ENCODE measurements at places on chromosomes 1 and 21.

GRCh38 chr1:187999973-188000372, 1171.2 kb downstream of the PLA2G4A start:
- DNase-seq, result no peak

DNA sequence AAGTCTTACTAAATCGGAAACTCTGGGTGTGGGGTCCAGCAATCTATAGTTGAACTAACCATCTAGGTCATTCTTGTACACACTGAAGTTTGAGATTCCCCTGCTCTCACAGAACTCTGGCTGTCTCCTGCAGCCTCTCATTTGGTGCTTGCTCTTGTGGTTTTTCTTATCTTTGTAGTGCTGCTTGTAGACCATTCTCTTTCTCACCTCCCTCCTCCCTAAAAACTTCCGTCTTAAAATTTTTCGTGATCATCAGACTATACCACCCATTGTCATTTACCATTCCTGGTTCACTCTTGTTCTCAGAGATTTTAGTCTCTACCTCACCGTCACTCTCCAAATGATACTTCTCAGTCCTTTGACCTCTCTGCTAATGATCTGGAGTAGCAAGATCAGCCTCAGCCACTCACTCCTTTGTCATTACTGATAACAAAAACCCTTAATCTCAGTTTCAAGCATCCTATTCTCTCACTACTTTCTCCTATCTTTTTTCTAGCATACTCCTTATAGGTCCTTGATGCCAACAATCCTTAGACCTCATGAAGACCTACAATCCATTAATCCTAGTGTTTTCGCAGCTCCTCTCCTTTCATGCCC, 13.0 kb upstream of the EPHX4 start:
- no peak for DNase-seq

DNA sequence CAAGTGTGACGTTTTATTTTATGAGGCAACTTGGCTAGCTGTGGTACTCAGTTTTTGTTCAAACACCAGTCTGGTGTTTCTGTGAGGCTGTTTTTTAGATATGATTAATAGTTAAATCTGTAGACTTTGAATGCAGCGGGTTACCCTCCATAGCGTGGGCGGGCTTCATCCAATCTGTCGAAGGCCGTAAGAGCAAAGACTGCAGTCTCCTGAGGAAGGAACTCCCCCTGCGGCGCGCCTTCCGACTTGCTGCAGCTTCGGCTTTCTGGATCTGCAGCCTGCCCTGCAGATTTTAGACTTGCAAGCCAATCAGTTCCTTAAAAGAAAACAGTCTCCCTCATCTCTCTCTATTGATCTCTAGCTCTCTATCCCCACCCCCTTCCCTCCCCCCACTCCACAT, 4.2 kb upstream of the ZNF496 start:
- no peak for DNase-seq

DNA sequence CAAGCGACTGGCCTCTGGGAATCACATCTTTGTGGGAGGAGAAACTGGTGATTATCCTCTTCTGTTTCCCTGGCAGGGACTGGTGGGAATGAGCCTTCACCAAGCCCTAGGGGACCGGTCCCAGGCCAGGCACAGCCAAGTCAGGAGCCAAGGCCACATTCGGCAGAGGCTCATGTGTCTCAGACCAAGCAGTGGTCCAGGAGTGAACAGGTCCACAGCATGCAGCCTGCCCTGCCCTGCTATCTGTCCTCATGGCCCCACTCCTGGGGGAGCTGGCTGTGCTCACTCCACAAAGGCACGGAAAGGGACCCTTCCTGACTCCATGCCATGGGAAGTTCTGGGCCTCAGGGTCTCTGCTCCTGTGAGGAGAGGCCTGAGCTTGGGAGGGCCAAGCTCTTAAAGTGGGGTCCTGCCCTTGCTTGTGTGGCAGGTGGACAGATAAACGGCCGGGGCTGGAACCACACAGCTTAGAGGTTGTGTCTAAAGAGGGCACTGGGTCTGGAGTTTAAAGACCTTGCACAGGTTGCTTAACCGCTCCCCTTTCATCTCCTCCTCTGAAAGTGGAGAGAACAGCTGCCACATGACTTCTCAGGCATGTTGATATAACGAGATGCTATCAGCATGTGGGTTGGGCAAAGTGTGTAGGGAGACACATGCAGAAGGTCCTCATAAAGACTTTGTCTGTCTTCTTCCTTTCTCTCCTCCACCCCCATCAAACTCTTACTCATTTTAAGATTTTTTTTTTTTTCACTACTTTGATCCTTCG, 57.5 kb downstream of the CASQ2 start:
- DNase-seq, result no peak

DNA sequence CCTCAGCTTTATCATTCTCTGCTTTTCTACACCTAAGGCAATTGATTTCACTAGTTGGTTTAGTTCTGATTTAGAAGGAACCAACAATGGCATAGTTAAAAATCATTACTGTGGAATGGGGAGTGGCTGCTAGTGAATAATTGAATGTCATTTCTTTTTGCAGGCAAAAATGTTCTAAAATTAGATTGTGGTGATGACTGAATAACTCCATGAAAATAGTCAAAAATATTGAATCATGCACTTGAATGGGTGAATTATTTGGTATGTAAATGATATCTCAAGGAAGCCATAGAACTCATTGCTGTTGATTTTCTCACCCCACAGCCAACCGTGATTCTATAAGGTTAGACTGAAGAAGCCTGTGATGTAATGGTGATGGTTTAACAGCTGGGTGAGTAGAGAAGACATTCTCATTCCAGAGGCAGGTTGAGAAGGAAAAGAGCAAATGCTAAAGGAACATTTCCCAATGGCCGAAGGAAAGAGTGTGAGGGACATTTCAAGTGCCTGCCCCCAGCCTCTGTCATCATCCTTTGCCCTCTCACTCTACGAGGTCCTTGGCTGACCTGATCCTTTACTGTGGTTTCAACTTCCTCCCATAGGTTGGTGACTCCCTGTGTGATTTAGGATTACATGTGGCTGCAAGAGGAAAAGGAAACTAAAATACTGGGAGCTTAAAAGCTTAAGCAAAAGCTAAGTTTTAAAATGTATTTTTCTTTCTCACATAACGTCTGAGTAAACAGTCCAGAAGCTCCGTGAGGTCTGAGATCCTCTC, 12.5 kb downstream of the OVAAL start:
- DNase-seq, result no peak

GRCh38 chr21:42923553-42924432, 1.6 kb downstream of the ERVH48-1 start:
- DNase-seq, result peak; percentile 60

GRCh38 chr1:110768605-110769004, 93.9 kb upstream of the KCNA3 start:
- DNase-seq, result no peak

GRCh38 chr1:31580513-31580870, 4.2 kb downstream of the TINAGL1 start:
- DNase-seq, result no peak

- DNase-seq, result no peak
Observed at GRCh38 chr1:11026052-11026451, 13.6 kb downstream of the TARDBP start.

DNA sequence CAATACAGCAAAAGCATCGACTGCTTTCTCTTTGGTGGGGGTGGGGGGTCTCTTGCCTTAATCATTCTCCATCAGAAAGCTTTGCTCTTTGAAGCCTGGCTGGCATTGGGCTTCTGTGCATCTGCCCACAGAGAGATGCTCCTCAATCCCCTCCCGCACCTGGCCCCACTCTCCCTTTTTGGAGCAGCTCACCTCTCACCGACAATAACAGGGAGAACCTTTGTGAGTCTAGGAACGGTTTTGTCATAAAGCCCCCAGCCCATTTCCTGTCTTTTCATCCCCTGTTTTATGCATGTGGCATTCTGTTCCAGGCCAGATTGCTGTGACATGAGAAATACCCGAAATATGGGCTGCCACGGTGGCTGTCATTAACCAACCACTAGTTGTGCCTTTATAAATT, 469.0 kb upstream of the VAMP3 start:
- DNase-seq, result no peak

GRCh38 chr1:83996621-83997020, 2.3 kb downstream of the TTLL7 start:
- DNase-seq, result no peak

DNA sequence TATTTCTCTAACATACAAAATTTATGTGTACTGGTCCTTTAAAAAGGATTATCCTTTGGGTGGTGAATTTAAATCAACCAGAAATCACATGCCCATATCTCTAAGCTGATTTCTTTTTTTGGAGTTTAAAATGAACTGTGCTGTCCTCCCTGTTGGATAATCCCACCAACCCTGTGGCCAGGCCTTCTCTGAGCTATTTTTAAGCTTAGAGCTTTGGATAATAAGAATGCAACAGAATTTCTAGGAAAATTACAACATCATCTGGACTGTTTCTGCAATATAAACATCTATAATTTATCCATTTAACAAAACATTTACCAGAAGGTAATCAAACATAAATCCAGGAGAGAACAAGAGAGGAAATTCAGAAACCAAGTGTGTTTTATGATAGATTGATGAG, 88.3 kb downstream of the LRRC40 start:
- no peak for DNase-seq

DNA sequence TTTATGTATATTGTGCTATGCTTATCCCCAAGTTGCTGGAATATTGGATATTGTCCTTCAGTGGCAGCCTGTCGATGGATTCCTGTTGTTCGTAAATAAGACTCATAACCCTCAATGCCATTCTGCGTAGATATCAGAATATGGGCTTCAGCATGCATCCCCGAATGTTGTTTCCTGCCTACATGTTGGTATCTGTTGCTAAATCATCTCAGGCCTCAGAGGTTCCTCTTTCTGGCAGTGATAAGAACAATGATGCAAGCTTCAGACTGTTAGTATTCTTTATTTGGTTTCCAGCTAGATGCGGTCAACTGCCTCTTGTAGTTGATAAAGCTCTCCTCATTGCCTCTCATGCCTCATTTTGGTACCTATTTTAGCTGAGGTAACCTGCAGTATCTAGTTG, 2082.6 kb downstream of the MRPL39 start:
- DNase-seq, result no peak

DNA sequence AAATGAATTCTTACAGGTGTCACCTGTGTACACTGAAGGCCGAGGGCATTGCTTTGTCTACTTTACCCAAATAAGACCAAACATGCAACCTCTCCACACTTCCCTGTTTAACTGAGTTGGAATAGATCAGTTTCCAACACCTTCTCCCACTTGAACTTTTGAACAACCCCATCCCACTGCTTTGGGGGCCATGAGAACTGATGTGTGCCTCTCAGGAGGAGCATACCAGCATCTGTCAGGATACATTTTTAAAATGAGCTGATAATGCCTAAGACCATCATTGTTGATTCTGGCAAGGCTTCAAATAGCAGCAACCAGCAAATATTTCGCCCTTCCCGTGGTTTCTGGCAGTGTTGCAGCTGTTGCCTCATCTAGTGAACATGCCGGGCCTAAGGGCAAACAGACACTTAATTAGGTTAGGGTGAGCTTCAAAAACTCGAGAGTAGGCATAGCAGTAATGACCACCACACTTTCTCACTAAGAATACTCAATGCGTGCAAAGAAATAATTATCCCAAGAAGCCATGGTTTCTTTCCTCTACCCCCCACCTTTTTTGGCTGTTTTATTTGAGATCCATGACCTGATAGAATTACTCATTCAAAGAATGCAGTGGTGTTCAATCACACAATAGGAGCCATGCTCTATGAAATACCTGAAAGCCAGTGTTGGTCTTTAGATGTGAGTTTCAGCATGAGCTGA, 63.7 kb downstream of the MAP10 start:
- DNase-seq, result no peak

DNA sequence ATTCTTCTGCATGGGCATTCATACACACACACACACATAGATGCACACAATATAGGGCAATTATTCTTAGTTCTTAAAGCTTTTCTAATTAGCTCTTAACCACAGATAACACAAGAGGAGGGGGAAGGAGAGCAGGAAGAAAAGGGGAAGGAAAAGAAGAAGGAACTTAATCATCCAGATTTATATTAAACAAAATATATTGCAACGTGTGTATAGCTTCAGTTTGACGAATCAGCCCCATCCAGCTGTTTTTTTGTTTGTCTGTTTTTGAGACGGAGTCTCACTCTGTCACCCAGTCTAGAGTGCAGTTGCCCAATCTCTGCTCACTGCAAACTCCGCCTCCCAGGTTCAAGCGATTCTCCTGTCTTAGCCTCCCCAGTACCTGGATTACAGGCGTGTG, 21.7 kb upstream of the ANKRD13C start:
- DNase-seq, result no peak

- DNase-seq, result peak; percentile 34
Observed at GRCh38 chr1:159936273-159936904, 9.0 kb downstream of the IGSF9 start.

- DNase-seq, result no peak
Observed at GRCh38 chr21:35854281-35854680, 206.0 kb downstream of the SETD4 start.

DNA sequence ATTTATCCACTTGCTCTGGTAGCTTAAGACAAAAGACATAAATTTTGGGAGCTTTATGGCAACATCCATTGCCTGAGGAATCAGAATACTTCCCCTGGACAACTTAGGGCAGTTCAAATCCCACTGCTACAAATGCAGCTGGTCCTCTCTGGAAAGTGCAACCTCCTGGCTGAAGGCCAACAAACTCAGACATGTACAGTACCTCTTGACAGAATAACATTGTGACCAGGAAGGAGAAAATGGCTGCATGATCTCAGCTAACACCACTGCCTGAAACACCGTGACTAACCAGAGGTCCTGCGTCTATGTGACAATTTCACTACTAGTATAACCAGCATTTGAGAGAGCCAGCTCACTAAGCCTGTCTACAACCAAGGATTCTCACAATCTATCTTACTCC, 218.9 kb downstream of the CRB1 start:
- DNase-seq, result no peak

GRCh38 chr1:33384040-33384812, 46.7 kb downstream of the PHC2 start:
- no peak for DNase-seq

DNA sequence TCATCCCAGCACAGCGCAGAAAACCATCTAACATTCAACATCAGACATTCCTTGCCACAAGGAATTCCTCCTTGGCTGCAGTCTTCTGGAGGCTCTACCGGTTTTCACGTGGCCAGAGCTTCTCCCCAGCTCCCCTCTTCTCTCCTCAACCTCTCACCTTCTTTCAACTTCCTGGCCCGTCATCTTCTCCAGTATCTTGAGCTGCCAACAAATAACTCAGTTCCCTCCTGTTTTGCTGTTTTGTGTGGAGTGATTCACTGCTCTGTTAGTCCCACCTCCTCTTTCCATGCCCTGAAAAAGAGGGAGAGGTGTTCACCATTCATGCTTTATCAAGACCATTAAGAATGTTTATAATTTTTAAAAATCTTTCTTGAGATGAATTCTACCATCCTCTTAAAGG, 32.6 kb downstream of the PIGM start:
- DNase-seq, result no peak

DNA sequence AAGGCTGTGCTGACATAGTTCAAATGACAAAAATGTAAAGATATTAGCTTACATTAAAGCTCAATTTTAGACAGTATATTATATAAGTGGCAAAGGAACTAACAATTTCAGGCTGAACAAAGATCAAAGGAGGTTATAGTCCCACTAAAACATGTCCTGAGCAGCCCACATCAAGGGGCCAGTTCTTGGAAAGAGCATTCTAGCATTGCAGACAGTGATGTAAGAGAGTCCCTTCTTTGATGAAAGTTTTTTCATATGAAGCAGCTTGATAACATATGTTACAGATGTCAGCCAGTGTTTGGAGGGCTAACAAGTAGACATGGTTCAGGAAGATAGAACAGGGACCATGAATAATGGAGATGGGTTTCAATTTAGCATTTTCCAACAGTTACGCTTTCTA, 301.7 kb downstream of the NTNG1 start:
- no peak for DNase-seq

GRCh38 chr21:46598581-46599572, 6.0 kb downstream of the S100B start:
- peak; percentile 7 for DNase-seq
